ENCODE measurements at places on chromosomes 4 and X. TPM values are rescaled to one million over a fixed set of nuclear protein-coding genes. Genes with fewer than 3 reads are reported as not detected.

DNA sequence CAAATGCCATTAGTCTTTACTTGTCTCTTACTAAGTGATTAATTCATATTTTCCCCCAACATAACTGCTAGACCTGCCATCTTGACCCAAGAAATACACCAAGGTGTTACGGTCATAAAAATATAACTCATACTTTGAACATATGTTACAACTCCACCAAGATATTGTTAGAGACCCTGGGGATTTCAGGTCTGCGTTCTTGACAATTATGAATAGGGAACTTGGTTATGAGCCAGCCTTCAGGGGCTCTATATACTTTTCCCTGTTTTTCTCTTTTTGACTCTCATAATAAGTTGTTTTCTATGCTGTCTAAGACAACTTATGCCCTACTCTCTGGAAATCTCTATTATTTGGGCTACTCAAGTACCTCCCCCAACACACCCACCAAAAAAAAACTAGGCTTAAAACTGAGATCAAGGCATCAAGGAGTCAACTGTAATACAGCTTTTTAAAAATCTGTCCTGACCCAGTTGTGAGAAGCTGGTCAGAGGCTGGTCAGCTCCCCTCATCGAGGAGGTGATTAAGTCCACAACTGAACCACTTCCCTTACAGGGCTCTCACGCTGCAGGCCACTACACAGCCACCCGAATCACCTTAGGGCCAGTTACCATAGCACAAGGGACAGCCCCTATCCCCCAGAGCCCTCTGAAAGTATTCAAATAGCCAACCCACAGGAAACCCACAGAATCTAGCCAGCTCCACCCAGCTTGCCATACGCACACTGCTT lies 10.5 kb upstream of the TLR3 start:
- DNase-seq: no peak

DNA sequence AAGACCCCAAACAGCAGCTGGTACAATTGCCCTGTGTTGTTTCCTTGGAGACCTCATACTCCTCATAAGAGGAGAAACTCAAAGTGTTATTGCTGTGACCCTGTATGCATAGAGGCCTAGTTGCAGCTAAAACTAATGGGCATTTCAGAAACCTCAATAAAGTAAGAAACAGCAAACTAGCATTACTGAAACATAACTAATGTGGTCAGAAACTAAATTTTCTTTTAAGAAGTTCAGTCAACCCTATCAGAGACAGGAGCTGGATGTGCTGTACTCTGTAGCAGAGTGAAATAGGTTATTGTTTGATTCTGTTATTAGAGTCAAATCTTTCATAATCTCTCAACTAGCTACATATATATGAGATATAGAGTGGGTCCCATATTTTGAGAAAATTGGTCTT lies 257.5 kb upstream of the IRS4 start:
- DNase-seq: no peak

GRCh38 chr4:56048383-56048701 lies 99.6 kb downstream of the CEP135 start:
- DNase-seq: no peak

DNA sequence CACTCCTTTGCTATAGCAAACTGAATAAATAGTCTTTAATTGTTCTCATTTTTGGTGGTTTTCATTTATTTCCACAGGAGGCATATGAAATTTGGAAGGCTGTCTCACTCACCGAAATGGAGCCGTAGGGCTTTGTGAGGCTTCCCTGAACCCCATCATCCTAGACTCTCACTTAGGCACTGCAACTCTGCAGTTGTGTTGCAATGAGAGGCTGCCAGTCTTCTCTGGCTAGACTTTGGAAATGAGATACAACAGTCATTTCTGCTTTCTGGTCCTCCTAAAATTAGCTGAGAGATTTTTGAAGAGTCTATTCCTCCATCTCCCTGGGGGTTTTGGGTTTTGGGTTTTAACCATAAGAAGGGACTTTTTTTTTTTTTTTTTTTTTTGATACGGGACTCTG lies 146.5 kb downstream of the SH3BGRL start:
- DNase-seq: no peak

DNA sequence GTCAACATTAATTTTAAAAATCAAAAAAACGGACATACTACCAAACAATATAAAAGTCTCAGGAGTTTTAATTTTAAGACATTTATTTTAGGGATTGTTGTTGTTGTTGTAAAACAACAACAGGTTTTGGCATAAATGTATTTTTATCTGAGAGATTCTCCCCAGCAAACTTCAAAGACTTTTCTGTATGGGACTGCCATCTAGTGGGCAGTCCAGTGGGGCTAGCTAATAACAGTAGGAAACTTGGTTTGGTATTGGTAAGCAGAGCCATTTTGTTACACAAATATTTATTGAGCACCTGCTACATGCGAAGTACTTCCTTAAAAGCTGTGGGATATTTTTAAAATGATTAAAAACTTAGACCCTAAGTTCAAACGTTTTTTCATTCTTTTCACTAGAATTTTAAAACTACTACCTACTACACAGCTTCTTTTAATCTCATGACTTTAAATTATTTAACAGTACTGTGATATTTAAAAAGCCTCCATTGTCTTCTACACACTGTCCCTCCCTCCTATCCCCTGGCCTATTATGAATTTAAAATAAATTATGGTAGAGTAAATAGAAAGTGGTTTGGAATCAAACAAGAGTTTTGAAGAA lies 1028.4 kb upstream of the INTU start:
- no peak for DNase-seq

Gene TMSB15B
- total RNA-seq: 6.1 TPM

DNA sequence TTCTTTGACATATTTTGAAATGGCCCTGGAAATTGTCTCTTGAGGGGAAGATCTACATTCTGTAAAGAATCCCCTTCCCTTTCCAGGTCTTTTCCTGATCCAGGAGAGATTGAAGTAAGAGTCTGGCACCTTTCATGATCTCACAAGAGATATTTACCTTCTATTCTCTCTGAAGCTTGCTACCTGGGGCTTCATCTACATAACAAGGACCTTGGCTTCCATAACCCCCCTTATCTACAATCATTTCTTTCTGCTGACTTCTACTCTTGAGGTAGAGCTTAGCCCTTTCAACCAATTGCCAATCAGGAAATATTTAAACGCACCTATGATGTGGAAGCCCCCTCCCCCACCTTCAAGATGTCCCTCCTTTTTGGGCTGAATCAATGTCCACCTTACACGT lies 383.7 kb upstream of the MAGEB18 start:
- DNase-seq: no peak

DNA sequence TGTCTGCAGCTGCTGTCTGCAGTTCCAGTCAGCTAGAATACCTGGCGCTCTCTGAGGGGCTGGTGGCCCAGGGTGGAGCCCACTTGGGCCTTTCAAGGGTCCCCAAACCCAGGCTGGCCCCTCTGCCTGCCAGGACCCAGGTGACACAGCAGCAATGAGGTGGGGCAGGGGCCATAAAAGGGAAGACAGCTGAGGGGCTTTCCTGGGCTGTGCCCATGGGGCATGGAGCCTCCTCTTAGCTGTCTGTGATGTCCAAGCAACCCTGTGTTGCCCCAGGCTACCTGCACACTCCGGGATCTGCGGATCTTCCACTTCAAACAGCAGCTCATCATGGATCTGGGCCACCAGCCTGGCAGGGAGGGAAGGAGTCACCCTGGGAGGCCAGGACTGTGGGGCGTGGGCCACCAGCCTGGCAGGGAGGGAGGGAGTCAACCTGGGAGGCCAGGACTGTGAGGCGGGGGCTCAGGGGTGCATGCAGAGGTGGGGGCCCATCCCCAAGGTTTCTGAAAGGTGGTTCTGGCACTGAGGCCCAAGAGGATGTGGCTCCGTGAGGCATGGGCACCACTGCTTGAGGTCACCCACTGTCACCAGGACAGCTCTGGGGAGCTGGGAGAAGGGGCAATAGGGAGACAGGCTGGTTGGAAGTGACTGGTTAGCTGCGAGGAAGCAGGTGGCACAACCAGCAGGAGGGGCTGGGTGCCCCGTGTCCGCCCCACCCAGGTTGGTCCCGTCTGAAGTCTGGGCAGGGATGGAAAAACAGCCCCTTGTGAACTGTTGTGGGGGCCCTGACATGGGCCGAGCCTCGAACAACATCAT lies 16.3 kb downstream of the NAT8L start:
- DNase-seq: no peak

All from CD4-positive, alpha-beta memory T cell (primary cell).